ENCODE measurements at places on chromosomes 16 and 17.

- DNase-seq: no peak
Observed at GRCh38 chr16:4415538-4416199, 727 bp downstream of the CORO7 start.

- no peak for DNase-seq
Observed at GRCh38 chr17:77793146-77793970, 165.1 kb upstream of the TNRC6C start.

GRCh38 chr16:53726625-53727024, 22.7 kb downstream of the FTO start:
- no peak for DNase-seq

DNA sequence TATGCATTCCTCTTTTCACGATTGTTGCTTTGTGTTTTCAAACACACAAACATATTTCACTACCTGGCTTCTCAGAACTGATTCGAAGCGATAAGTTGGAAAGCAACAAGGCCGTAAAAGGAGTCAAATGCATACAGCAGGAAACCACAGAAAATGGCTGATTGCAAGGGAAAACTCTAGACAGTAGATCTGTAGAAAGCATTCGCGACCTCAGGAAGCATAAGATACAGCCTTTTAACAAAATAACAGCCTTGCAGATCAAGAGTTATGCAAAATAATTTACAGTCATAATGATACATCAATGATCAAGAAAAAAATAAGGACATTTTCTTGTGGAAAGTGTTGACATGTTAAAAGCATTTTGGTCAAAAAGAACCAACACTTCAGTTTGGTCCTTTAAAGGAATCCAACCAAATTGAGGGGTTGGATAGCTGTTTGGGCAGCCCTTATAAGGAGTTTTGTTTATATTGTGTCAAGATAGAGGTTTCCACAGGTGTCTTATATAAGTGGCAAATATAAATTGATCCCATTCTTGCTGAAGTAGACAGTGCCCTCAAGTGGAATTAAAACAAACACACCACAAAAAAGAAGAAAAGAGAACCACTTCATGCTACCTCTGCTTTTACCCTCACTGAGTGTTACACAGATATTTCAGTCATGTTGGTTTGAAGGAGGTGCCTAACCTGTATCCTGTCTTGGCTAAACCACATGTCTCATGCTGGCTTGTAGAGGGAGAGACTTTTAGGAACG, 5.5 kb downstream of the CYLD start:
- no peak for DNase-seq

- DNase-seq: no peak
Observed at GRCh38 chr16:11495066-11495407, 91.7 kb downstream of the LITAF start.

DNA sequence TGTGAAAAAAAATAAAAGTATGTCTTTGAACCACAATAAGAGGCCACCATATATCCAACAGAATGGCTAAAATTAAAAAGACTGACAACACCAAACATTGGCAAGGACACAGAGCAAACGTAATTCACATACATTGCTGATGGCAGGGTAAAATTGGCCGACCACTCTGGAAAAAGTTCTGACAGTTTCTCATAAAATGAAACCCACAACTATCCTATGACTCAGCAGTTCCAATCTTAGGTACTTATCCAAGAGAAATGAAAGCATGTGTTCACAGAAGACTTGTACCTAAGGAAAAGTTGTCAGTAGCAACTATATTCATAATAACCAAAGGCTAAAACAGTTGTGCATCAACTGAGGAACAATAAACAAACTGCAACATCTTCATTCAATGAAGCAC, 357.3 kb upstream of the XYLT1 start:
- DNase-seq: no peak

GRCh38 chr17:76830987-76831715, 37.1 kb upstream of the MGAT5B start:
- DNase-seq: no peak

DNA sequence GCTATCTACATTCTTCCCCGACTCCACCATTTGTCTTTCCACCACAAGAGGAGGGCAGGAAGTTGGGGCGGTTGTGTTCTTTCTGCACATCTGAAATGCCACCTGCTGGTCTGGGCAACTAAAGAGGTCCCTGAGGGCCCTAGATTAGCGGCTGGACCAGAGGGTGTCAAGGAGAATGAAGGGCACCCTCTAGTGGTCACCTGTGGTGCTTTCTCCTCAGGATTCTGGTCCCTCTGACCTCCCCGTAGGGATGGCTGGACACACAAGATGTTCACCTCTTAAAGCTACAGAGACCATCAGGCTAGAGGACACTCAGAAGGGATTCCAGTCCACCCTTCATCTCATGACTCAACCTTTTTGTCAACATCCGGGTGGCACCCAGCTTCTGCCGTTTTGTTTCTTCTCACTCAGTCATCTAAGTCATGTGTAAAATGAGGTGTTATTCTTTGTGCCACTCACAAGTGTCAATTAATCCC, 2.9 kb upstream of the SCIMP start:
- no peak for DNase-seq

DNA sequence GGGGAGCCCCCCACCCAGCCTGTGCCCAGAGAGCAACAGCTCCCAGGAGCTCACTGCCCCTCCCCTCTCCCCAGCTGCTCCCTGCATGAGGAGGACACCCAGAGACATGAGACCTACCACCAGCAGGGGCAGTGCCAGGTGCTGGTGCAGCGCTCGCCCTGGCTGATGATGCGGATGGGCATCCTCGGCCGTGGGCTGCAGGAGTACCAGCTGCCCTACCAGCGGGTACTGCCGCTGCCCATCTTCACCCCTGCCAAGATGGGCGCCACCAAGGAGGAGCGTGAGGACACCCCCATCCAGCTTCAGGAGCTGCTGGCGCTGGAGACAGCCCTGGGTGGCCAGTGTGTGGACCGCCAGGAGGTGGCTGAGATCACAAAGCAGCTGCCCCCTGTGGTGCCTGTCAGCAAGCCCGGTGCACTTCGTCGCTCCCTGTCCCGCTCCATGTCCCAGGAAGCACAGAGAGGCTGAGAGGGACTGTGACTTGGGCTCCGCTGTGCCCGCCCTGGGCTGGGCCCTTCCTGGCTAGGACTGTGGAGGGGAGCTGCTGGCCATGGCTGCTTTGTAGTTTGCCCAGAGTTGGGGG, 584 bp downstream of the TCAP start:
- DNase-seq: no peak

- no peak for DNase-seq
Observed at GRCh38 chr16:2858245-2859025, 465 bp upstream of the PRSS22 start.

DNA sequence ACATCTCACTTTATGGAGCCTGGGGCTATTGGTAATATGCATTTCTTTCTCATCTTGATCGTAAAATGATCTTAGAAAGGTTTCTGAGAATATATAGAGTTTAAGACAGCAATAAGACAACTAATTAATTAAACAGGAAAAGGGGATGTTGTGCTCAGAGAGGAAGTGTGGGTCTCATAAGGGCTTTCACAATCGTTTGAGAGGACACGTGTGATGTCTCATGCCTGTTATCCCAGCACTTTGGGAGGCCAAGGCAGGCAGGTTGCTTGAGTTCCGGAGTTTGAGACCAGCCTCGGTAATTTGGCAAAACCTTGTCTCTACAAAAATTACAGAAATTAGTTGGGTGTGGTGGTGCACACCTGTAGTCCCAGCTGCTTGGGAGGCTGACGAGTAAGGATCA, 295.6 kb downstream of the WWOX start:
- DNase-seq: no peak

DNA sequence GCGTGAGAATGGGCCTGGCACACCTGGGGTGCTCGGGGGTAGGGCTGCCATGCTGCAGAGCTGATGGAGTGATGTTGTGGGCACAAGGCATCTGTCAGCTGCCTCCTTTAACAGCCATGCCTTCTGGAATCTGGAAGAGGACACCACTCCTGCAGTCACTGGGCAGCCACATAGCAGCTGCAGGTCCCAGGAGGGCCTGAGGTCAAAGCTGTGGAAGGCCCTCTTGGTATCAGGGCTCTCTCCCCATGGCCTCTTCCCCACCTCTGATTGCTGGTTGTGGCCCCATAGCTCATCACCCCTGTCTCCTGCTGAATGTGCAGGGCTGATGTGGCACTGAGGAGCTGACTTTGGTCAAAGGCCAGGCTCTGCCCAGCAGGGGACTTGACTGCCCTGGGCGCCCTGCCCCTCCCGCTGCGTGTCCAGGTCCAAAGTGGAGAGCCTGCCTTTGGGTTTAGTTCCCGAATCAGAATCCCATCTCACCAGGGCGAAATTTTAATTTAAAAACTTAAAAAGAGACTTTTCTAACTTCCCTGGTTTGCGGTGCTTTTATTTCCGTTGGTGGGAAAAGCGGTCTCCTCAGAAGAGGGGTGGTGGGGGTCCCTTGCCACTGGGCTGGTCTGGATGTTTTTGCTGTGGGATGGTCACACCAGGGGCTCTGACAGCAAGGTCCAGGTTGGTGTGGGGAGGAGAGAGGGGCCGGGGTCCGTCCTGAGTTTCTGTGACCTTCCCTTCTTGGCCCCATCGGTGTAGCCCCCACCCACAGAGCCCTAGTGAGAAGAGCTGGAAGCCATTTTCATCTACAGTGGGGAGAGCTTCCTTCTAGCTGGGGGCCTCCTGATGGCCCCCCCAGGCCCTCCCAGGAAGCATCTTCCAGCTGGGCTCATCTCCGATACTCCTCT, 5.9 kb downstream of the UBALD2 start:
- DNase-seq: no peak

GRCh38 chr17:38617967-38618760, 12.4 kb upstream of the SRCIN1 start:
- no peak for DNase-seq

GRCh38 chr17:83072600-83073358, 6.6 kb upstream of the METRNL start:
- no peak for DNase-seq

GRCh38 chr16:75004460-75004859, 5.6 kb downstream of the ZNRF1 start:
- DNase-seq: no peak

- DNase-seq: no peak
Observed at GRCh38 chr17:42313389-42313772, 25.1 kb downstream of the STAT5A start.

DNA sequence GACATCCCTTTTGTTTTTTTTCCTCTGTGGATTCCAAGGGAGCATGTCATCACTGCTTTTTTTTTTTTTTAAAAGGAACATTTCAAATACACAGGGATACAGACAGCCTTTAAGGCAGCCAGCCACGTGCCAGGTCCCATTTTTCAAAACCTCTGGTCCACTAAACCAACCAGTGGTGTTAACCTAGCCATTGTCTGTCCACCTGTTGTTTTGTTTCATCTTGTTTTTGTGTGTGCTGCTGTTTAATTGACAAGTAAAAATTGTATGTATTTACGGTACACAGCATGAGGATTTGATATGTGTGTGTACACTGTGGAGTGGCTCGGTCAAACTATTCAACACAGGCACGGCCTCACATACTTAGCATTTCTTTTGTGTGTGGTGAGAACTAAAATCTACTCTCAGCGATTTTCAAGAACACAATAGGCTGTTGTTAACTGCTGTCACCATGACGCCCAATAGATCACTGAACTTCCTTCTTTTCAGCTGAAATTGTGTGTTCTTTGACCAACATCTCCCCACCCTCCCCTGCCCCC, 19.2 kb downstream of the TMEM114 start:
- no peak for DNase-seq

GRCh38 chr17:6677946-6678345, 26.4 kb downstream of the C17orf100 start:
- DNase-seq: no peak
